Stimulated activated CD4-positive, alpha-beta T cell treated with anti-CD3 and anti-CD28 coated beads, Interleukin-4, amount 100 ng/mL, for 48 hours (primary cell): ENCODE measurements at places on chromosomes 3 and 15.

DNA sequence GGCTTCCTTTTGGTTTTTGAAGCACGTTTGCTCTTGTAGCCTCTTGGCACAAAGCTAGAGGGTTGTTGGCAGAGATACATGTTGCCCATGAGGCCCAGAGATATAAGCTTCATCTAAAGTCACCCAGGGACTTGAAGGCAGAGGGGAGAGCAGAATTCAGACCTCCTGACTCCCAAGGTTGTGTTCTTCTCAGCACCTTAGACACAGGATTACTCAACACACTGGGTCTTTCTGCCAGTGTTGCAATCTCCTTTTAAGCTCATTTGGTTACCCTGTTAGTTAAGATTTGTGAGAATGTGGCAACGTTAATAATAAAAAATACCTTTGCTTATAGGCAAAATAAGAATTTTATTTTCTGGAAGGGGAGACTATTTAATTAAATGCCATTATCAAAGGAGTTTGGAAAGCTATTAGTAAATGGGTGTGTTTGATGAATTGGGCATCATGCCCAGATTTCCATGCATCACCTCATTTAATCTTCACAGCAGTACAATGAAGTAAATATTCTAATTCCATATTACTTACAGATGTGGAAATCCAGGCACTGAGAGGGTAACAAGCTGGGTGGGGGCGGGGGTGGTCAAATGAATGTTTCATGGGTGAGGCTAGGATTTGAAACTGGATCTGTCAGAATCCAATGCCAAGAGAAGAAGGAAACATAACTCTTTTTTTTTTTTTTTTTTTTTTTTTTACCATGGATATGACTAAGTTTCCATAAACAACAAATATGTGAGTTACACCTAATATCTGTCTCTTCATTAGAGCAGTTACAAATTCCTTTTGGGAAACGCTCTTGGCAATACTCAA, 183.3 kb downstream of the NR1D2 start:
- no peak for DNase-seq

GRCh38 chr3:192005989-192006388, 545.0 kb downstream of the PYDC2 start:
- no peak for DNase-seq

DNA sequence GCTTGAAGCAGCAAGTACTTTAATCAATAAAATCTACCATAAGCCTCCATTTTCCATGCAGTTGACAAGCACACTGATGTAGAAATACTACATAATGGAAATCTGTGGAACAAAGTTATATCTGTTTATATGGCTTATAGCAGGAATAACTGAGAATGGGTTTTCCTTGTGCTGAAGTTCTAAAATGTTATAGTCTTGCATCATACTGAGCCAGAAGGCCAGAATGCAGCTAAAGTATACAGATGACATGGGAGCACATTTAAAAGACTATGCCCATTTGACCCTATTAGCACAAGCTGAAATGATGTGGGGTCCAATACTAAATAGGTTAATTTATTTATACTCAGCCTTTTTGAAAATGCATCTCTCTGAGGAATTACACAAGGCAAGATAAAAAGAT, 25.1 kb downstream of the SLC24A5 start:
- DNase-seq, result no peak

DNA sequence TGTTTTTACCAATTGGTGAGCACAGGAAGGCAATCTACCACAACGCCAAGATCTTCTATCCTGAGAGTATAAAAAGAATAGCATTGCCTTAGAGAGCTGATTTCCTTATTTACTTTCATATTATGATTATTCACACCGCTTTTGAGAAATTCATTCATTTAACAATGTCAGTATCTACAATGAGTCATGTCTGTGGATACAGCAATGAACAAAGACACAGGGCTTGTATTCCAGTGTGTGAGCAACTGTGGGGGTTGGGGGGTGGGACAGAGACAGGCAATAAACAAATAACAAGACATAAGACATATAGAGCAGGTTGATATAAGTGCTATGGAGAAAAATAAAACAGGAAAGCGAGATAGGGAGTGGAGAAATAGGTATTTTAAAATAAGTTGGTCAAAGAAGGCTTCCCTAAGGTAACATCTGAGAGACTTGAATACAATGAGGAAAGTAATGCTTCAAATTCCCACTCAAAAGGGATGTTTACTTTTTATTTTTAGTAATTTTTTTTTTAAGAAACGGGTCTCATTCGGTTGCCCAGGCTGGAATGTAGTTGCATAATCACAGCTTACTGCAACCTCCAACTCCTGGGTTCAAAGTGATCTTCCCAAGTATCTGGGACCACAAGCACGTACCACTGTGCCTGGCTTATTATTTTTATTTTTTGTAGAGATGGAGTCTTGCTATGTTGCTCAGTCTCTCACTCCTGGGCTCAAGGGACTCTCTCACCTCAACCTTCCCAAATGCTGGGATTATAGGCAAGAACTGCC, 45.7 kb downstream of the PGBD4 start:
- DNase-seq, result no peak
